Stimulated activated CD4-positive, alpha-beta T cell treated with anti-CD3 and anti-CD28 coated beads, TNF-alpha, amount 100 ng/mL, for 4 hours (primary cell): ENCODE measurements at places on chromosomes 4 and X.

DNA sequence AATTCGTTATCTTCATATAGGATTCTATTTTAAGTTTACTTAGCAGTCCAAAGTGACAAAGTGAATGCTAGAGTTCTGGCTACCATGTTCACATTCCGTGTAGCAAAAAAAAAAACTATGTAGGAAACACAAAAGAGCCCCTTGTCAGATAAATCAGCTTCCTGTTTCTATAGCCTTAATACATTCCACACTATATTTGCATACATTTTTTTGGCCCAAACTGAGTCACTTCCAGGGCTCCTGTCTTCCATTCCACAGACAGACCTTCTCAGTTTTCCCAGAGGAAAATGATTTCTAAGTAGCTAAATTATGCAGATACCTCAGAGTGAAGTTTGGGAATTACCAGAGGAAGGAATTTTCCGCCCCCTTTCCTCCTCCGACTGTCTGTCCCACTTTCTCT is 841.9 kb upstream of the HS3ST1 start:
- no peak for DNase-seq

DNA sequence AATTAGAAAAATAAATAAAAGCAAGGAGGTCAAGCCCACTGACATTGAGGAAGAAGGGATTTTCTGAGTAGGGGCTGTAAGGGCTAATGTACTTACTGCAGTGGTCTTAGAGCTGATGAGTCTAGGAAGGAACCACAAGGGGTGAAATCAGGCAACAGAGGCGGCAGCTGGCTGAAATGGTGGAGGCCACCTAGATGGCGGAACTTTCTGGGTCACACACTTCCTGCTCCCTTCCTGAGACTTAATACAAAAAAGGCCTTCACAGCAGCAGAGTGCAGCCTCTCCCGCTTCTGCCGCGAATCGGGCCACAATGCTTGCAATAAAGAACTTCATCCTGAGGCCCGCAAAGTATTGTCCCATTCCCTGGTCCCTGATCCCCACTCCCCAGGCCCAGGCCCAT is 15.4 kb downstream of the SNX12 start:
- no peak for DNase-seq

GRCh38 chr4:155837203-155837796 is 28.8 kb downstream of the ASIC5 start:
- DNase-seq, result no peak

- DNase-seq, result no peak
Observed at GRCh38 chr4:121200795-121201472, 36.8 kb upstream of the TNIP3 start.

- DNase-seq, result no peak
Observed at GRCh38 chr4:23631255-23631950, 258.4 kb downstream of the PPARGC1A start.

DNA sequence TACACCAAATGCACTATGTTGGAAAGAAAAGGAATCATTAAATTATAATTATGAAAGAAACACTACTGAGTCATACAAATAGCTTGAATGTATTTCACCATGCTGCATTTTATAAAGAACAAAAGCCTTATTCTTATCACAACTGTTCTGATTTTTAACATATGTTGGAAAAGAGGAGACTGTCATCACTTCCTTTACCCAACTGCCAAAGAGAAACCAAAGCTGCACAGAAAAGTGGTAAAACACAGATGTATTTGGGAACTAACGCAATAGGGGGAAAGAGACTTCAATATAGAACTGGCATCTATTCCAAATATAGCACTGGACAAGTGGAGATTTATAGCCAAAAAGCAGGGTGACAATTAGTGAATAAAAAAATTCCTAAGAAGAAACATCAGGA is 181.0 kb downstream of the SPANXN3 start:
- no peak for DNase-seq

DNA sequence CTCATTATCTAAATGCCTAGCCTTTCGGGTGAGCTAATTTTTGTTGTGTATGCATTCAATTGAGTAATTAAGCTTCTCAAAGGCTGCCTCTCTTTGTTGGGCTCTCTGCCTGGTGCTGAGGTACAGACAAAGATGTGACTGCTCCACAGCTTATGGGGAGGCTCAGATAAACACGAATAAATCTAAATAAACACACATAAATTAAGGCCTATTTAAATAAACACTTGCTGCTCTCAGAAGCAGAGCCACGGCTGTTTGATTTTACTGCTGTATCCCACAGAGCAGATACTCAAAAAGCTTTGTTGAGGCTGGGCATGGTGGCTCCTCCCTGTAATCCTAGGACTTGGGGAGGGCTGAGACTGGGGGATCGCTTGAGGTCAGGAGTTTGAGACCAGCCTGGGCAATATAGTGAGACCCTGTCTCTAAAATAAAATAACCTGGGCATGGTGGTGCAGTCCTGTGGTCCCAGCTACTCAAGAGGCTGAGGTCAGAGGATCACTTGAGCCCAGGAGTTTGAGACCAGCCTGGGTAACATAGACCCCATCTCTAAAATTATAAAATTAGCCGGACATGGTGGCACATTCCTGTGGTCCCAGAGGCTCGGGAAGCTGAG is 8.4 kb upstream of the CD99 start:
- no peak for DNase-seq

GRCh38 chrX:54248309-54248708 is 65.3 kb upstream of the FAM120C start:
- DNase-seq, result no peak

- DNase-seq, result no peak
Observed at GRCh38 chrX:2766906-2767305, 15.1 kb downstream of the XG start.

DNA sequence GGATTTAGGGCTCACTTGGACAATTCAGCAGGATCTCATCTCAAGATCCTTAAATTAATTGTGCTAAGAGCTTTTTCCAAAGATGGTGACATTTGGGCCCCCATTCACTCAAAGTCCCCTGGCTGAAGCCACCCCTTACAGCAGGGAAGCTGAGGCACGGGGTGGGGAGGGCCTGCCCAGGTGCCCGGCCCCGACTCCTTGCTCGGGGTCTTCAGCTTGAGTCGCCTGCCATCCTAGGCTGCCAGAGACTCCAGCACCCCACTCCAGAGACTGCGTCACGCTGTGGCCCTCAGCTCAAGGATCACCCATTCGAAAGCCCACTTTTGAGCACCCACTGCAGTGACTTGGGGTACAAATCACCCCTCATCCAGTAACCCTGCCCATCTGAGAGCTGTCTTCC is 39.2 kb upstream of the GPR78 start:
- DNase-seq, result no peak

DNA sequence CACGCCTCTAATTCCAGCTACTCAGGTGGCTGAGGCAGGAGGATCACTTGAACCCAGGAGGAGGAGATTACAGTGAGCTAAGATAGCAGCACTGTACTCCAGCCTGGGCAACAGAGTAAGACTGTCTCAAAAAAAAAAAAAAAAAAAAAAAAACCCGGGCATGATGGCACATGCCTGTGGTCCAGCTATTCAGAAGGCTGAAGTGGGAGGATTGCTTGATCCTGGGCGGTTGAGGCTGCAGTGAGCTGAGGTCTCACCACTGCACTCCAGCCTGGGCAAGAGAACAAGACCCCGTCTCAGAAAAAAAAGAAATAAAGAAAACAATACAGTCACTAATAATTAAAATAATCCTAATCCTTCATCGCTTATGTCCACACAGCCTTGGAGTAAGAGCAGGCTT is 68.1 kb downstream of the APBB2 start:
- no peak for DNase-seq
